Chondrocyte (in vitro differentiated cells): ENCODE measurements at places on chromosomes 1 and 21.

DNA sequence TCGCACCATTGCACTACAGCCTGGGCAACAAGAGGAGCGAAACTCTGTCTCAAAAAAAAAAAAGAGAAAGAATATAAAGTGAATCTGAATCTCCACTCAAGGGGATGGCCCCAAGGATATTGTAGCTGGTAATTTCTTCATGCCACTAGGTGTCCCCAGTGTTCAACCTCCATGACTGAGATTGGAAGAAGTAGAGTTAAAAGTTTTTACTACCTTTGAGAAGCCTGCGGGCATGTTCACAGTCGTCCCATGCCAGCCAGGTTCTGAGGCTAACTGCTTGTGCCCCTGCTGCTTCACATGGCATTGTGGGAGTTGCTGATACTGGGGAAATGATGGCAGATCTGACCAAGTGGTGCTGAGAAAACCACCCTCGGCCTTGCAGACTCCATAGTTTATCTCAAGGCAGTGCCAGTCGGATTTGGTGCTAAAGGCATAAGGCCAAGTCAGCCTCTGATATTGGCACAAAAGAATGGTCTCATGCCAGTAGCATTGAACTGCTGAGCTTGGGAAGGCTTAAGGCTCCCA is 10.8 kb upstream of the SHISA4 start:
- peaks cover 12% of the 10 kb centered on the region for H3K4me1 ChIP-seq
- H3K36me3 ChIP-seq, result peaks cover 14% of the 10 kb centered on the region
- no peak overlapping the region for H3K4me3 ChIP-seq
- DNase-seq, result no peak
- no peak overlapping the region for H3K27ac ChIP-seq

DNA sequence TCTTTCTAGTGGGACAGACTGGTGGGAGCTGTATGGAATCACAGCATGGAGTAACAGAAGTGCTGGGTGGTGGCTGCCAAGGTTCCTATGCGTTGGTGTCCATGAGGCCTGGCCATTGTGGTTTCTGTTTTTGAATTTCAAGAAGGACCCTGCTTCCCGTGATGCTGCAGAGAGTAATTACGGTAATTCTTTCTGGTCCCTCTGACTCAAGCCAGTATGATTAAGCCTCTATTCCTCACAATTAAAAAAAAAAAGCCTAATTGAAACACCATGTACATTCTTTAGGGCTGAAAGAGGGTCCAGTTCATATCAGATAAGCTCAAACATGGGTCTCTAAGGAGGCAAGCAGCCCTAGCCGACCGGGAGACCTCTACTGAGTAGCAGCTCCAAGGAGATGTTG is 10.5 kb upstream of the C1orf21 start:
- H3K4me3 ChIP-seq, result no peak overlapping the region
- H3K27ac ChIP-seq, result no peak overlapping the region
- no peaks in the 10 kb centered on the region for H3K4me1 ChIP-seq
- DNase-seq, result no peak
- peaks cover 3% of the 10 kb centered on the region for H3K27me3 ChIP-seq

- H3K27me3 ChIP-seq, result no peaks in the 10 kb centered on the region
- no peak overlapping the region for H3K4me3 ChIP-seq
- H3K4me1 ChIP-seq, result peaks cover 3% of the 10 kb centered on the region
- no peak for DNase-seq
- H3K27ac ChIP-seq, result no peak overlapping the region
- no peaks in the 10 kb centered on the region for H3K36me3 ChIP-seq
These were observed 64.4 kb upstream of the GRHL3 start for GRCh38 chr1:24254783-24255182.

DNA sequence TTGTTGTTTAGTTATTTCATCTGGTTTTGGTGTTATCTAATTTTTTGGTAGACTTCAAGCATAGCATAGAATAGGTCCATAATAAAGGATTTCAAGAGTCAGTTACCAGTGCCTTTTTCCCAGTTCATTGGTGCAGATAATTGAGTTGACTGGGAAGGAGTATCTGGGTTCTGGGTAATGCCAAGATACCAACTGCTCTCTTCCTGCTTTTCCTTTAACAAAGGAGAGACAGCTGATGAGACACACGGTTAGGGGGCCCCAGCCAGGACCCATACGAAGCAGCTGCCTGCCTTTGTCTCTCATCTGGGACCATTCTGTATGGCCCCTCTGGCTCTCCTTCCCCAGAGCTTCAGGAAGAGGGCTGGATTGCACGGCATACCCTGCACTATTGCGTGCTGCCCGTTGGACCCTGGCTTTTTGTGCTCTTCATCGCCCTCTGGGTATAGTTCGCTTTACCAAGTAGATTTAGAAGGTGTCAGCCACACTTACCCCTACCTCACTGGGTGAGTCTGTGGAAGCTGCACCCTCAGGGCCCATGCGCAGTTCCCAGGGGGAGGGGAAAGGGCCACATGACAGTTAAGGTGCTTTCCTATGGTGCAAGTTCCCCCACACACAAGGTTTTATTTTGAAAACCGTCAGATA is 7.0 kb downstream of the NAV1 start:
- peaks cover 47% of the 10 kb centered on the region for H3K4me1 ChIP-seq
- no peaks in the 10 kb centered on the region for H3K36me3 ChIP-seq
- no peak overlapping the region for H3K27ac ChIP-seq
- DNase-seq, result no peak
- H3K27me3 ChIP-seq, result no peaks in the 10 kb centered on the region
- no peak overlapping the region for H3K4me3 ChIP-seq

DNA sequence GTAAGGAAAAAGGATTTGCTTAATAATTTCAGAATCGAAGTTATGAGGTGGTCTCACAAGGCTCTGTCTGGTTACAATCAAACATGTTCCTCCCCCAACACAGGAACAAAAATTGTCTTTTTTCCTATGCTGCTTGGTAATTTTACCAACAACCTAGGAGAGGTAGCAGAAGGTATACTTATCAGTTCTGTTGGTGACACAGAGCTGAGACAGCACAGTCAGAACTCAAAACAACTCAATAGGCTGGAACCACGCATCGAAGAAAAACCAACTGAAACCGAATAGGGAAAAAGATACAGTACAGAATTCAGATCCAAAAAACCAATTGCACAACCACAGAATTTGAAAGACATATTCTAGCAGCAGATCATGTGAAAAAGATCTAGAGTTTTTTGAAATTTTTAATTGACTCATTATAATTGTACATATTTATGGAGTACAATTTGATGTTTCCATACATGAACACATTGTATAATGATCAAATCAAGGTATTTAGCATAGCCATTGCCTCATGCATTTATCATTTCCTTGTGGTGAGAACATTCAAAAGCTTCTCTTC is 3.8 kb downstream of the G0S2 start:
- no peaks in the 10 kb centered on the region for H3K36me3 ChIP-seq
- DNase-seq, result no peak
- H3K4me1 ChIP-seq, result peaks cover 21% of the 10 kb centered on the region
